ENCODE measurements at places on chromosomes 3 and 15.

DNA sequence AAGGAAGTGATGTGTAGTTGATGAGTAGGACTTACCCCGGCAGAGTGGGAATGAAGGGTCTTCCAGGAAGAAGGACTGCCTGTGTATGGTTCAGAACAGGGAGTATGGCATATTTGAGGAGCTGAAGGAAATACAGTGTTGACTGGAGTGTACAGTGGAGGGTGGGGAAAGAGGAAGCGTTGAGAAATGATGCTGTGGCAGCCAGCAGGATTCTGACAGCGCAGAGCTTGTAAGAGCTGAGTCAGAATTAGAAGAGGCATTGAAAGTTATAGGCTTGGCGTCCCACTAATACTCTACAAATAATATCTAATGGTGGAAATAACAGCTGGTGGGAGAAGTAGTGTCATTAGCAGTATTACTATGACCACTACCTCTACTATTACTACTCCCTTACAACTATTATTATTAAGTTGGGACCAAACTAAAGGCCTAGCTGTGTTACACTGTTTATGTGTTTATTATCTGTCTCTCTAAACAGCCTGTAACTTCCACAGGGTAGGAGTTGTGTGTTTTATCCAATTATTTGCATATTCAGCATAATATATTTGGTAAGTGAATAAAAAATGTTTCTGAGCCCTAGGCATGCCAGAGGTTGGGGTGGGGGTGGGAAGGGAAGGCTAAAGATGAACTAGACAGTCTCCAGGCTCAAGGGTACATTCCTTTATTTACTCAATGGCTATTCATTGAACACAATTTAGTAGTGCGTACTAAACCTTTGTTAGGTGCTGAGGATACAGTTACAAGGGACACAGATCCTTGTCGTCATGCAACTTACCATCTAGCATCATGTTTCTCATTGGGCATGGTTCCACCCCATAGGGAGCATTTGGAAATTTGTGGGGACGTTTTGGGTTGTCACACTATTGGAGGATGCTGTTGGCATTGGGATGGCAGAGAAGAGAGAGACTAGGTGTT, 428.8 kb upstream of the ONECUT1 start:
- no peak for DNase-seq

- DNase-seq: no peak
Measured at GRCh38 chr15:32838338-32838737, 120.5 kb downstream of the GREM1 start.

DNA sequence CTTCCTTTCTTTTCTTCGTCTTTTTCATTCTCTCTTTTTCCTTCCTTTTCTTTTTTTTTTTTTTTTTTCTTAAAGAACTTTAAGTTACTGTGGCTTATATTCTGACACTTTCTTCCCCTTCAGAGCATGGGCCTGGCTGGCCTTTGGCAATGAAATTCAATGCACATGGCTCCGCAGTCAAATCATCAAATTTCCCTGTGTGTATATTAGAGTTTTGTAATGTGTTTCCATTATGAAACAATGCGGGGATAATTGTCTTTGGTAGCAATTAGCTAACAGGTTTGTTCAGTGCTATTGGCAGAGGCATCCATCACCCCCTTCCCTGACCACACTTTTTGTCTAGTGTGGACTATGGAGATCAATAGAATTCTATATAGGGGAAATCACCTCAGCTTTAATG, 80.5 kb downstream of the CDIN1 start:
- DNase-seq: no peak

DNA sequence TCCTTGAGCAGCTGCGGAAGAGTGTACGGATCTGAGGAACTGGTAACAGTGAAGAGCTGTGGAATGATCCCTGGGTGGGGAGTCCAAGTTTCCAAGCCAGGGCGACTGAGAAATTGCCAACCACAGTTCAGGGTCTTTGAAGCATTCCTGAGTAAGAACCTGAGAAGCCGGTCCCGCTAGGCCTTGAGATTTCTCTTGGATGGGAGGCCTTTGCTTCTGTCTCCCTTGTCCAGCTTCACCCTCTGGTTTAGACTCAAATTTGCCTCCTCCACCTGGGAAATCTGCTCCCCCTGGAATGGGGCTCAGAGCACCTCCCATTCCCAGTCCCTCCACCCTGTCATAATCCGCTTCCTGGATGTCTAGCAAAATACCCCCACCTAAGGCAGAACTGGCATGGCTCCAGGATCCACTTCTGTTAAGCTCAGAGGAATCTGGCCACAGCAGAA, 127.7 kb upstream of the DLG1 start:
- no peak for DNase-seq

GRCh38 chr3:13745636-13746035, 134.2 kb downstream of the WNT7A start:
- no peak for DNase-seq

GRCh38 chr15:66906668-66907614, 158.5 kb upstream of the SMAD3 start:
- no peak for DNase-seq

GRCh38 chr3:52498137-52499054, 3.3 kb downstream of the STAB1 start:
- no peak for DNase-seq

DNA sequence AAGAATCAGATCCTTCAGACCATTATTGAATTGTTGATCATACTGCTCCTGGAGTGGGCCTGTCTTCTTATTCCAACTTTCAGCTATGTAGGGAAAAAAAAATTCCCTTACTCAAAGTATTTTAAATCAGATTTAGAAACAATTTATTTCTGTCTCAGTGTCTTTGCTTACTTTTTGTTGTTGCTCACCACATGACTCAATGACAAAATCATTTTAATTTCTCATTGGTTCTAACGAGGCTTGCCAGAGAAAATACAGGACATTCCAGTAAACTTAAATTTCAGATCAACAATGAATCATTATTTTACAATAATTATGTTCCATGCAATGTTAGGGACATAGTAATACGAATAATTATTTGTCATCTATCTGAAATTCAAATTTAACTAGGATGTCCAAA, 748.5 kb upstream of the CBLB start:
- DNase-seq: no peak

DNA sequence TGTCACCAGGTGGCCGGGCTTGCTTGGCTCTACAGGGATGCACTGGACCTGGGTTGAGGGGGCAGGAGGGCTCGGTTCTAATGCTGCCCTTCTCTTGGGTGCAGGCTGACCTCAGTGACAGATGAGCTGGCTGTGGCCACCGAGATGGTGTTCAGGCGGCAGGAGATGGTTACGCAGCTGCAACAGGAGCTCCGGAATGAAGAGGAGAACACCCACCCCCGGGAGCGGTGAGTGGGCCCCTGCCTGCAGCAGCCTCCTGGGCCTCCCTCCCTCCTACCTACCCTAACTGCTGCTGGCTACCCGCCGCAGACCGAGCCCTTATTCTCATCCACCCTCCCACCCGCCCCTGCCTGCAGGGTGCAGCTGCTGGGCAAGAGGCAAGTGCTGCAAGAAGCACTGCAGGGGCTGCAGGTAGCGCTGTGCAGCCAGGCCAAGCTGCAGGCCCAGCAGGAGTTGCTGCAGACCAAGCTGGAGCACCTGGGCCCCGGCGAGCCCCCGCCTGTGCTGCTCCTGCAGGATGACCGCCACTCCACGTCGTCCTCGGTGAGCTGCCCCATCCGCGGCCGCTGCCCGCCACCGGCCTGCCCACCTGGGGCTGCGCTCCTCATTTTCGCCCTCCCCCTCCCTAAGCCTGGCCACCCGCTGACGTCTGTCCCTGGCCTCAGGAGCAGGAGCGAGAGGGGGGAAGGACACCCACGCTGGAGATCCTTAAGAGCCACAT, 5.6 kb downstream of the FES start:
- no peak for DNase-seq
